RCC 7860 (cell line): ENCODE measurements at places on chromosomes 1 and 21.

- no peak for DNase-seq
Observed at GRCh38 chr1:227895828-227896685, 51.7 kb downstream of the WNT9A start.

- DNase-seq: no peak
Observed at GRCh38 chr21:39082656-39083376, 100.4 kb downstream of the PSMG1 start.

GRCh38 chr1:58592522-58593134 lies 15.6 kb upstream of the TACSTD2 start:
- DNase-seq: peak; percentile 90

GRCh38 chr1:53878492-53879105 lies 11.0 kb downstream of the YIPF1 start:
- peak; percentile 64 for DNase-seq

- no peak for DNase-seq
Observed at GRCh38 chr1:9482816-9483572, 56.3 kb upstream of the SLC25A33 start.

- no peak for DNase-seq
Observed at GRCh38 chr21:39968010-39968409, 100.8 kb downstream of the PCP4 start.

DNA sequence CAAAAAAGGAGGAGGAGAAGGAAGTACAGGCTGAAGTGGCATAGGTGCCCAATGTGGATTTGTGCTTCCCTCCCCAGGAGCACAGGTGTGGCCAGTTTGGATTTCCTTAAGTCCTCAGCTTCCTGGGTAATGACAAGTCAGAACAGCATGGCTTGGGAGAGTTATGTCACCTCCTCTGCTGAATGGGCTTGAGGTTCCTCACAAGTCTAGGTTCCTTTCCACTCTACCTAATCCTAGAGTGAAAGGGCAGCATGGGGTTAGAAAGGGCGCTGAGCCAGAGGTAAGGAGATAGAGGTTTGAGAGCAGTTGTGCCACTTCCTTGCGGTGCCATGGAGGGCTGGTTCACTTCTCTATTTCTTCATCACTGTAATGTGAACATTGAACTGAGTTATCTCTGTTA lies 35.5 kb upstream of the IL20 start:
- no peak for DNase-seq

- no peak for DNase-seq
Observed at GRCh38 chr1:234969011-234969441, 159.6 kb downstream of the TOMM20 start.

DNA sequence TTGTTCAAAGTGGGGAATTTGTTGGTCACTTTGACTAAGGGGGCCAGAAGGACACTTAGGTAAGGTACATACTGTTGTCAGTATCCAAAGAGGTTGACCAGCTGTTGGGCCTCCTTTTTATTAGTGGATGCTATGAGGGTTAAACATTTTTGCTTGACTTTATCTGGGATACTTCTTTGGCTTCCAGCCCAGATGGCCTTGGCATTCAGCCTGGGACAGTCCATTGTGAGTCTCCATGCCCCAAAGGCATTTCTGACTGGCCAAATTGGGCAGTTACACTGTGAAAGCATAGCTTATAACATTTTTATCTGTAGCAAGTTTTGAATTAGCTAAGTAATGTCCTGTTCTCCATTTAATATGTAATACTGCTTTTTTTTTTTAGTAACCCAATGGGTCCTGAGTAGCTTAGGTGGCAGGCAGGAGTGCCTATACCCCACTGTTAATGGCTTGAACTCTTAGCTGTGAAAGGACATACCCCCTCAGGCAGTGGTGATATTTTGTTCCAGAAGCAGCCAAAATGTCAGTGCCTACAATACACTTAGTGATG lies 35.4 kb upstream of the CD1D start:
- DNase-seq: no peak

GRCh38 chr21:28237661-28238060 lies 755.0 kb downstream of the LTN1 start:
- no peak for DNase-seq

- no peak for DNase-seq
Observed at GRCh38 chr21:36132696-36133095, 2.2 kb upstream of the CBR3 start.

DNA sequence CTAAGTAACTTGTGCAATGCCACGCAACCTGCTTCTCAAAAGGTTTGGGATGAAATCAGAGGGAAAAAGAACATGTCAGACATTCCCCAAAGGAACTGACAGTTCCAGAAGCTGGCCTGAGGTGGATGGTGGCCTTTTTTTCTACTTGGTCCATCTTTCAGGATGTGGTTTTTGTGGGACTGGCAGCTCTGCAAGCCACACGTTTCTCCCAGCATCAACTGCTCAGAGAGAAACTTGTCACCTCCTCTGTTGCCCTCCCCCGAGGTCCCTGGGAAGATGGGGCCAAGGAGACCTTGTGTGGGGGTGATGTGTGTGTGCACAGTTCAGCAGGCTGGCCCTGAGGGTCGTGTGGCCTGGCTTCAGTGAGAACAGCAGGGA lies 2.5 kb upstream of the DHRS3 start:
- peak; percentile 48 for DNase-seq

GRCh38 chr1:63717511-63718065 lies 56.2 kb upstream of the ROR1 start:
- no peak for DNase-seq

GRCh38 chr1:22761101-22761500 lies 50.5 kb downstream of the EPHB2 start:
- no peak for DNase-seq

- peak; percentile 37 for DNase-seq
Observed at GRCh38 chr1:229296541-229296941, 25.6 kb downstream of the RAB4A start.

DNA sequence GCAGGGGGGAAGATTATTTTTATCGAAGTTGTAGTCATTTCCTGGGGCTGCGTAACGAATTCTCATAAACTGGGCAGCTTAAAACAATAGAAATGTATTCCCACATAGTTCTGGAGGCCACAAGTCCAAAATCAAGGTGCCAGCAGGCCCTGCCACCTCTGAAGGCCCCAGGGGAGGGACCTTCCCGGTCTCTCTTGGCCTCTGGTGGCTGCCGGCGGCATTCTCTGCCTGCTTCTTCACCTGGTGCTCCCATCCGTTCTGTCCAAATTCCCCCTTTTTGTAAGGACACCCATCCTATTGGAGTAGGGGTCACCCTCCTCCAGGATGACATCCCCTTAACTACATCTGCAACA lies 92.8 kb downstream of the PDE9A start:
- no peak for DNase-seq

DNA sequence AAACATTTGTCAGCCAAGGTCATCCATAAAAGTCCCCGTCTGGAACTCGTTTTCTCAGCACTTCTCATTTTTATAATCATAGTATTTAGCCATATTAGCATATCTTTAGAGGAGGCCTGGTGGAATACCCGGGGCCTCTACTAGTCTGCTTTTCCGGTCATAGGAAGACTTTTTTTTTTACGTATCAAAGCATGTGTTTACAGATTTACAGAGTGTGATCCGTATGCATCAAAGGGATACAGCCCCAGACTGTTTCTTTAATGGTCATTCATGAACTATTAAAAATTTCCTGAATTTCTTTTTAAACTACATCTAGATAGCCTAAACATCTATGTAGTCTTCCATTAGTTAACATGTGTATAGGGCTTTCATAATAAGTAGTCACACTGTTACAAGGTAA lies 23.5 kb upstream of the DEGS1 start:
- DNase-seq: no peak

- DNase-seq: no peak
Observed at GRCh38 chr1:49125746-49126145, 349.1 kb upstream of the BEND5 start.

DNA sequence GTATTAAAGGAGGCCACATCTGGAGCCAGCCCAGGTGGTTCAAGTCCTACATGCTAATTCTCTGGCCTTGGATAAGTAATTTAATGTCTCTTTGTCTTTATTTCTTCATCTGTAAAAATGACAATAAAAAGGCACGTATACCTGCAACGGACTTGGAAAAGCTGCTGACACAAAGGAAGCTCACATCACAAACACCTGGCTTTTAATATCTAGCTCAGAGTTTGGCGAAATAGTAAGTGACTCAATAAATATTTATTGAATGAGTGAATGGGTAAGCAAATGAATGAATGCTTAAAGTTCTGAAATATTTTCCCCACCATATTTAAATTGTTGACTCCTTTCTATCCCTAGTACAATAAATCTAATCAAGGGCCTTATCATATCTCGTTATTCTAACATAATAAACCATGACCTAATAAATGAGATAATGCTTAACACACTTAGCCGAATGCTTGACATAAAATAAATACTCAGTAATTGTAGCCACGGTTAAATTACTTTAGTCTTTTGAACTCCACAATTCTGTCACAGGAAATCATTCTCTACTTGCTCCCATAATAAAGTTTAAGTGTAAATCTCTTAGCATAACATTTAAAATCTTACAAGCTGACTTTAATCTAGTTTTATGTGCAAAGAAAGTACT lies 74.7 kb upstream of the PALMD start:
- no peak for DNase-seq

- DNase-seq: no peak
Observed at GRCh38 chr1:172815740-172816139, 156.8 kb downstream of the FASLG start.

- DNase-seq: no peak
Observed at GRCh38 chr1:228089519-228090380, 7.2 kb downstream of the ARF1 start.
